ENCODE measurements at places on chromosomes 5 and 9.

- no peak for DNase-seq
Observed at GRCh38 chr5:97009212-97009898, 73.5 kb downstream of the LNPEP start.

GRCh38 chr9:106104887-106105286 is 410.5 kb downstream of the TMEM38B start:
- DNase-seq, result no peak

- DNase-seq, result no peak
Observed at GRCh38 chr5:143170104-143170503, 233.4 kb downstream of the NR3C1 start.

- DNase-seq, result no peak
Observed at GRCh38 chr5:173645437-173645807, 29.0 kb upstream of the BOD1 start.

- no peak for DNase-seq
Observed at GRCh38 chr9:101220341-101220740, 164.5 kb downstream of the BAAT start.

- no peak for DNase-seq
Observed at GRCh38 chr5:116982035-116982434, 407.4 kb upstream of the SEMA6A start.
